NCI-H187 (cell line): ENCODE measurements at places on chromosomes 12 and 14.

DNA sequence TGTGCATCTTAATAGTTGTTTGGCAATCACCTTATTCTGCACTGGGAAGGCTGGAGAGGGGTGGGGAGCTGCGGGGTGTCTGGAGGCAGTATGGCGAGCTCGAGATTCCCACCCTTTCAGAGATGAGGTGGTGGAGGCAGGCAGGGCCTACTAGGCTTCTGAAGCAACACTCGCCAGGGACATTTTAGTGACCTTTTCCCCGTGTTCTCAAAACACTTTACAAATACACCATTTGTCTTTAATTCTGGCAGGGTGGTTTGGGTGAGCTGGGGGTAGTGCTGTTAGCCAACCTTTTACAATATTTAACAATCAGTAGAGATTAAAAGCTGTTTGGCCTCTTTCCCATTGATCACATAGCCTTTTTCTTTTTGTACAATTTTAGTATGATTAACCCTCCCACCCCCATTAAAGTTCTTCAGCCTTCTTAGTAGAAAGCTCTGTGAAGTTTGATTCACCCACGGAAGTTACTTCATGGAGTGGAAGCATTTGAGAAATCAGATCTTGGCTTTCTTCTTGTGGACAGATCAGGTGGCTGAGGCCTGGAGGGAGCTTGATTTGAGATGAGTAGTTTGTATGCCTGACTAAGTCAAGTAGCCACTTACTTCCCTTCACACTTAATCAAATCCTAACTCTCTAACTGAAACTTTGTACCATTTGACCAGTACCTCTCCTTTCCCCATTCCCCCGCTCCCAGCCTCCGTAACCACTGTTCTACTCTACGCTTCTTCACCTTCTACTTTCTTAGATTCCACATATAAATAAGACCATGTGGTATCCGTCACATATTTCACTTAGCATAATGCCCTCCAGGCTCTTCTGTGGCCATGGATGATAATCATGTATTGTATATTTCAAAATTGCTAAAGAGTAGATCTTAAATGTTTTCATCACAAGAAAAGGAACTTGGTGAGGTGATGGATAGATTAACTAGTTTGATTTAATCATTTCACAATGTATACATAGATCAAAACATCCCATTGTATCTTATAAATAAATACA is 41.0 kb downstream of the TRAF3 start:
- no peak for DNase-seq

GRCh38 chr12:63410197-63410596 is 258.1 kb downstream of the DPY19L2 start:
- no peak for DNase-seq

DNA sequence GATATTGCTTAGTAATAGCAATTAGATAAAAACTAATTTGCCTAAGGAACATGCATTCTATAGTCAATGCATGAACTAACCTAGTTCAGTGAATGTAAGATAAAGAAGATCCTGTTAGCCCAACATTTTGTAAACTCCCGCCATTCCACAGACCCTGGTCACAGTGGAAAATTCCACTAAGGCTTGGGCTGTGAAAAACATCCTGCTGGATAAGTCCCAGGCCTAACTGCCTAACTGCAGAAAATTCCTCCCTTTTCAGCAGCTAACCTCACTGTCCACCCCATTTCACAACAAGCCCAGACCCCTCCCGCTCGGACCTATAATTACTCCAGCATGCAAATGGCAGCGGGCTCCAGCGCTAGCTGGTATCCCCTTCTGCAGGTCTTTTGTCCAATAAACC is 97.9 kb upstream of the GARIN6 start:
- no peak for DNase-seq

DNA sequence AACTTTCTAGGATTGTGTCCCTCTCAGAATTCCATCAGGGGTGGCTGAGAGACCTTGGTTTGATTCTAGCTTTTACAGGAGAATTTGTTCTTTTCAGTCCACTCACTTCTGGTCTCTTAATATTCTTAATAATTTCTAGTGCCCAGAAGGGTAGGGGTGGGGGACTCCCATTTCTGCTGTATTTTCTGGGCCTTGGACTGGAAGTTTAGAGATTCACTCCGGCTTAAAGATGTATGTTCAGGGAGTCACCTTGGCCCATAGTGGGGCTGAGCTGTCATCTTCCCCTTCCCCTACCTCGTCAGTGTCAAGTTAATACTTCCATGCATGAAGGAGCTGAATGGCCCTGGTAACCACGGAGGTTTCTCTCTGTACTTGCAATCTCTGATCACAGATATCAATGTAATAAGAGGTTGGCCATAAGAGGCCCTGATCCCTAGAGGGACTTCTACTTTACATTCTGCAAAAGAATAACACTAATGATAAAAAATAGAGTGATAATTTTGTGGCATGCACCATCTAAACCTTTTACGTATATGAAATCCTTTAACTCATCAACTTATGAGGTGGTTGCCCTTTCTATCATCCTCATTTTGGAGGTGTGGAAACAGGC is 6.7 kb downstream of the KRT81 start:
- no peak for DNase-seq

DNA sequence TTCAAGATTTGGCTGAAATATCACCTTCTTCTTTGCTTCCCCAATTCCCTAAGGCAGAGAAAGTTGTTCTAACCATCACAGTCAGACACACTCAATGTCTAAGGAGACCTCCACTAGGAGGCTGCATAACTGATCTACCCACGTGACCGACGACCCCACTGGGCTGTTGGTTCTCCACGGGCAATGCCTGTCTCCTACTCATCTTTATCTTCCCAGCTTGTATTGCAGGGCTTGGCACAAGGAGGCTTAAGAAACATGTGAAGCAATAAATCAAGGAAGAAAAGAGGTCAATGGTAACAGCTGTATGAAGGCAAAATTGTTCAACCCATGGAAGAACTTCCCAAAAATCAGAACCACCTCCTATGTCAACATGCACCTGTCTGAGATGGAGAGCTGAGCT is 27.1 kb downstream of the NT5DC3 start:
- DNase-seq: no peak

DNA sequence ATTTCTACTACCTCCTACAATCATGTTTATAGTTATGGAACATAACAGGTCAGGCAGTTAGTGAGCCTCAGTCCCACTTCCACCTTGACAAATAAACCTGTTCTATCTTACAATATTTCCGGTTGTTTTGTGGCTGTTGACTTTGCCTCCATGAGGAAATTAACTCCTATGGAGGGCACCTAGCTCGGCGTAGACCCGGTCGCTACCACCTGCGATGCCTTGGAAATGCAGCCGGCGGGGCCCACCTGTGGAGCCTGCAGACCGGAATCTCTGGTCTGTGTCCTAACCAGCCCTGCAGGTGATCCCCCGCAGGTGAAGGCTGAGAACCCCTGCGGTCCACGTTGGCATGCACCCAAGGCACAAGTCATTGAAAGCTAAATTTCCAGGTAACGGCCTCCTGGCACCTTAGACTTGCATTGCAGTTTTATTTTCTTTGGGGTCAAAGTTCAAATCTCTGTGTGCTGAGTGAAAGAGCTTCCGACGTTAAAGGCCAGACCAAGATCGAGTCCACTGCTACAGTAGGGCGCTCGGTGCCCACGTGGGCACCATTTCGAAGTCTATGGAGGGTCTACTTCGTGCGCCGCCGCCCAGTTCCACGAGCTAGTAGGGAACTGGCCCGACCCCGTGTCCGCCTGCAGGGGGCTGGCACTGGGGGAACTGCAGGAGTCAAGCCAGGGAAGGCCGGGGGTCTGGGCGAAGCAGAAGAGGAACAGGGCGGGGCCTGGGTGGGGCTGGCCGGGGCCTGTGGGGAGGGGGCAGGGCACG is 782 bp upstream of the PIWIL1 start:
- DNase-seq: no peak

DNA sequence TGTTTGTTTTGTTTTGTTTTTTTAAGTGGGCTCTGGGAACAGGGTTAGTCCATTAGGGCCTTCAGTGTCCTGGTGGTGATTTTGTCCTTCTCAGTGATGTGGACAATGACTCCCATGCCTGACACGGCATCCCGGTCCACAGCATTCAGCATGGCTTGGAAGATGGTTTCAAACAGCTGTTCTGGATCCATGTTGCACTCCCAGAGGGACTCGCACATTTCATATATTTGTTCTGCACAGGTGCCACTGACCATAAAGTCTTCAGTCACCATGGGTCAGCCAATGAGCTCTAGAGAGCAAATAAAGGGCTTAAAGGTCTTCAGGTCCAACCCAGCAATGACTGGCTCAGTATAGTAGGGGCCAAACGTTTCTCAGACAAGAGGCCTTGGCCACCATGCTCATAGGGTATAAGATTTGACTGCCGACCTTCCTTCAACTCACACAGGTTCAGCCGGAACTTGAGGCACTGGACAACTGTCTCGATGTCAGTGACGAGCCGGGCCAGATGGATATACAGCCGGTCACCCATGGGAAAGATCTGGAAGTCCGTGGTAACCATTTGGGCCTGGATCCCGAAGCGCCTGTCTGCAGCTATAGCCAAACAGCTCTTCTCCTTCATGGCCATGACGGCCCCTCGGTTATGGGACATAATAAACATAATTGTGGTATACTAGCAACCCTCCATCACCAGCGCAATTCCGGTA is 18.0 kb downstream of the OR10P1 start:
- DNase-seq: no peak

DNA sequence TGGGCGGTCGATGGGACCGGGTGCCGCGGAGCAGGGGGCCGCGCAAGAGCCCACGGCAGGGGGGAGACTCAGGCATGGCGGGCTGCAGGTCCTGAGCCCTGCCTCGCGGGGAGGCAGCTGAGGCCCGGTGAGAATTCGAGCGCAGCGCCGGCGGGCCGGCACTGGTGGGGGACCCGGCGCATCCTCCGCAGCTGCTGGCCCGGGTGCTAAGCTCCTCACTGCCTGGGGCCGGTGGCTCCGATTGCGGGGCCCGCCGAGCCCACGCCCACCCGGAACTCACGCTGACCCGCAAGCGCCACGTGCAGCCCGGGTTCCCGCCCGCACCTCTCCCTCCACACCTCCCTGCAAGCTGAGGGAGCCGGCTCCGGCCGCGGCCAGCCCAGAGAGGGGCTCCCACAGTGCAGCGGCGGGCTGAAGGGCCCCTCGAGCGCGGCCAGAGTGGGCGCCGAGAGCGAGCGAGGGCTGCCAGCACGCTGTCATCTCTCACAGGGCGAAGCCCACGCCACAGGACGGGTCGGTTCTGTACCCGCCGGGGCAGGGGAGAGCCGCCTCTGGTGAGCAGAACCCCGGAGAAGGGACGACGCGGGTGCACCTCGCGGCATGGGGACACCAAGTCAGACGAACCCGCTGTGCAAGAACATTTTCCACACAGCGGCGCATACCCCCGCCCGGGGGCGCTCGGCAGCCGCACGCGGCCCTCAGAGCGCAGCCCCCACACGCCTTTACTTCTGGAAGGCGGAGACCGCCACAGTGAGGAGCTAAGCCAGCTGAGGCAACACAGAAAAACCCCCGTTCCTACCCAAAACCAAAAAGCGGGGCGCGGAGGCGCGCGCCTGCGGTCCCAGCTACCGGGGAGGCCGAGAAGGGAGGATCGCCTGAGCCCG is 1.2 kb upstream of the SIVA1 start:
- no peak for DNase-seq

DNA sequence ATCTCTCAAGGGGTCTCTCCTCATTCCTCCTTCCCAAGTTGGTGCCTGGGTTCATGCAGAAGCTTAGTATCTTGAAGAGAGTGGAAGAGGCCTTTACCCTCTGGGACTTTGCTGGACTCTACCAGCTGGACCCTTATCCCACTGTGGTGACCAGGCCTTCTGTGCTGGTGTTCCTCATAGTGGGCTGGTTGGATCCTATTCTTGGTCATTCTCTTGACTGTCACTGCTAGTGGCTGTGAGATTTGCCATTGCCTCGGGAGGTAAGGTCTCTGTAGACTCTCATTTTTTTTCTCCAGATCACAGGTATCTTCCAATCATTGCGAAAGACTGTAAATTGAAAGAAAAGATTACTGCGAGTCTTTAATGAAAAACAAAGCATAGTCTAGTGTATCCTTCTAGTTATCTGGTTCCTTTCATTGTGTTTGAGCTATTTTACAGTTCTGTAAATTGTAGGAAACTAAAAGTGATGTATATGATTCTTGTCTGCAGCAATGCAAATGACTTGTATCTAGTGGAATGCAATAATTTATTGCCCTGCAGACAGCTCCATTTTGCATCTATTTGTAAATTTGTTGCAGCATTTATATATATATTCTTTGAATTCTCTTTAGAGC is 217.9 kb downstream of the AEBP2 start:
- DNase-seq: no peak

GRCh38 chr12:79826267-79827128 is 108.4 kb downstream of the PPP1R12A start:
- DNase-seq: no peak

DNA sequence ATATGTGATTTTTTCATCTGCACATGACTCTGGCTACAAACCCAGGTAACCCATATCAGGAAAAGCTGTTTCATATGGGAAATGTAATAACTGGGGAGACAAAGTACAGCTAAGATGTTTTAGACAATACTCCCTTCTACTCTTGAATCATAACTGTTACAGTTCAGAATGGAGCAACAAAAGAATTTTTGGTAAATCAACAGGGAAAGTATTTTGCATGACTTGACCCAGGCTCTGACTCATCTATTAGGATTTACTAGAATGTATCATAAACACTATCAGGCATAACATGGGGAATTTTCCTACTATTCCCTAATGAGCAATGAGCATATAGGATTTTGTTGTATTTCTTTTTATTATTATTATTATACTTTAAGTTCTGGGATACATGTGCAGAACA is 553.0 kb downstream of the SLC16A7 start:
- no peak for DNase-seq

DNA sequence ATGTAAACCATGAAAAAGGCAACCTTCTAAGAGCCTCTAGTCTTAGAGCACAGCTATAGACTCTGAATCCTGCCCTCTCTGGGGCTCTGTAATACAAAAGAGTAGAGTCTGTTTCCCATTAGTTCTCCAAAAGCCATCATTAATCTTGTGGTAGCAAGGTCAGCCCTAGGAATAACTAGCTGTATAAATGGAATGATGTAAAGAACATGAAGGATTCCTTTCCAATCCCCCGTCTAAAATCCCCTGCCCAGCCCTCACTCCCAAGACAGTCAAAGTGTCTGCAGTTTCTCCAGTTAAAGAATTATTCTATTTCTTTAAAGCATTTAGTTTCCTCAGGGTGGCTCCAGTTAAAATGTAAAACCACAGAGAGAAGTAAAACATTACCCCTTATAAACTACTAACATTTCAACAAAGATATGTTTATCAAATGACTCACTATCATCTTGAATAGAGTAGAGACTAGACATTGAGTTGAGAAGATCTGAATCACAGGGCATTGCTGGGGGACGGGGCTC is 104.2 kb downstream of the ST8SIA1 start:
- no peak for DNase-seq

DNA sequence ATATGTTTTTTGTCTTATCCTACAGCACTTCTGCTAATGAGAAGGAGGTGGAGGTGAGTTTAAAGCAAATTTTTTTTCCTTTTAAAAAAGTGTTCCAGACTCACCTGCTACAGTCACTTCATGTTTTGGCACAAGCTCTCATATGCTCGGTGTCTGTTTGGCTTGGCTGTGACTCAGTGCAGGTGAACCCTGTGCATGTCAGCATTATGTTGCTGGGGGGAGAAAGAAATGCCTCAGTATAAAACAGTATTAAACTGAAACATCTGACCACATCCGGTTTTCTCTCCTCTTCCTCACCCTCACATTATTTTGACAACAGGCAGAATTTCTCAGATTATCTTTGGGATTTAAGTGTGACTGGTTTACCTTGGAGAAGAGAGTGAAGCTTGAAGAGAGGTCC is 105.2 kb downstream of the DNAI7 start:
- DNase-seq: no peak

- DNase-seq: no peak
Measured at GRCh38 chr12:46453428-46453827, 80.9 kb upstream of the SLC38A2 start.

- DNase-seq: no peak
Measured at GRCh38 chr12:77166696-77167095, 101.3 kb upstream of the E2F7 start.
